Omental fat pad (tissue), 4 donors: ENCODE measurements at places on chromosomes 1 and 21. TPM values are rescaled to one million over a fixed set of nuclear protein-coding genes. Genes with fewer than 3 reads are reported as not detected.

- no peak for DNase-seq
Observed at GRCh38 chr1:42117214-42117613, 36.0 kb upstream of the GUCA2B start.

GRCh38 chr1:240712014-240712731 is 100.2 kb upstream of the GREM2 start:
- DNase-seq = no peak

DNA sequence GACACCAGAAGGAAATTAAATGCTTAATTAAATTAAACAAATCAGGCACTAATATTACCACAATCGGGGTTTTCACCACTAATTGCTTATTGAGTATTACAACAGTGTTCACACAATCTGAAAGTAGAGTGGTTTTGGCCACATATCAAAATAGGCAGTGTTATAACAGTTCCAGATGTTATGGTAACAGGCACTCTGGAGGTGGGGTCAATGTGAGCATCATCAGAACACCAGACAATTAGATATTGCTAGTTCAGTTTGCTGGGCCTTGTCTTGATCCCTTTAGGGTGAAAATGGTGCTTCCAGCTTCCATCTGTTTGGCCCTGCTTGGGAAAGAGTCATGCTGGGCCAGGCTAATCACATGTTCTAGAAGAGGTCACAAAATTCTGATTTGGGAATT is 14.5 kb upstream of the DDAH1 start:
- no peak for DNase-seq

DNA sequence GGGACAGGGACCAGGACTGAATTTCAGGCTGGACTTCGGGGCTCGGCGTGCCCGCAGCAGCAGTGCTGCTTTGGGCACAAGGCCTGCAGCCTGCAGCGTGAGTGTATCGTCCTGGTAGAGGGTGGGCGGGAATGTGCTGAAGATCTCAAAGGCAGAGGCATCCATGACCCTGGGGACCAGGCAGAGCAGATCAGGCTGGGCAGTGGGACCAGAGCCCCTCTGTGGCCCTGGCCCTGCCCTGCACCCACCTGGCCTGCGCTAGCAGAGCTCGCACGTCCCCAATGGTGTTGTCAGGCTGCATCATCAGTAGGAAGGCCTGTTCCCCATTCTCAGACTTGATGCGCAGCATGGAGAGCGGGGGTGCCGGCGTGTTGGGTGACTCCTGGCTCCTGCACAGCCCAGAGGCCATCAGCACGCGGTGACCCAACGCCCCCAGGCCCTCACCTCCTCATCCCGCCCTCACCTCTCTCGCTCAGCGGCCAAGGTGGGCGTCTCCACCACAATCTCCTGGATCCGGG is 2.6 kb downstream of the SH3BGRL3 start:
- DNase-seq = no peak

GRCh38 chr1:24955161-24955560 is 25.1 kb upstream of the RUNX3 start:
- DNase-seq = no peak

DNA sequence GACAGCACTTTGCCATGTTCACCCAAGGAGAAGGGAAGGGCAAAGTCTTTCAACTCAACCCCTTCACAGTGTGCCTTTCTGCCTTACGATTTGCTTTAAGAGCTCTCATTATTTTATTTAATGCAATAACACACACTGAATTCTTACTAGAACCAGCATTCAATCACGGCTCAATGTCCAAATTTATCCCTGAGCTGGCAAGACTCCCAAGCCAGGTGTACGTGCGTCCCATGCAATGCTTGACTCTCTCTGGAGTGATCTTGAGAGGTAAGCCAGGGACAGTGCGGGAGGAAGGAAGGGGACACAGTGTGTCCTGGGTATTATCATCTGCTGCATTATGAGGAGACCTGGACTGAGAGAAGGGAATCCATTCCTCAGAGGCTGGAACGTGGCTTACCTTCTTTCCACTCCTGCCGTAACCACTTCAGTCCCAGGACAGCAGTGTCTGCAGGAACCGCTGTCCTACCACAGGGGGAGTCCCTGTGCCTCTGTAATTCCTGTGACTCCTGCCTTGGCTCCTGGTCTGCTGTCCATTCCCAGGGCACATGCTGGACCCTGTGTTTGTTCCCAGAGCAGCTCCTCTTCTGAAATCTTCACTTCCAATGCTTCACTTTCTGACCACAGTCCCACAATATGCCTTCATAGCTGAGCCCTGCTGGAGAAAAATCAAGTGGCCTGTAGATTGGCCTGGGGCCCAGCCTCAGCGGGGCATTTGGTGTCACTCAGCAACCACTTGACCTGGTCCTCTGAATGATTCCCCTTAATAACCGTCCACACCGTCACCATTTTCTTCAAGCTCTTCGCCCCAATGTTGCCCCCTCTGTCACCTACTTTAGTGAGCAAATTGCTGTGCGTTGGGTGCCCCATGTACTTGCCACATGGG is 28.6 kb upstream of the STUM start:
- no peak for DNase-seq

DNA sequence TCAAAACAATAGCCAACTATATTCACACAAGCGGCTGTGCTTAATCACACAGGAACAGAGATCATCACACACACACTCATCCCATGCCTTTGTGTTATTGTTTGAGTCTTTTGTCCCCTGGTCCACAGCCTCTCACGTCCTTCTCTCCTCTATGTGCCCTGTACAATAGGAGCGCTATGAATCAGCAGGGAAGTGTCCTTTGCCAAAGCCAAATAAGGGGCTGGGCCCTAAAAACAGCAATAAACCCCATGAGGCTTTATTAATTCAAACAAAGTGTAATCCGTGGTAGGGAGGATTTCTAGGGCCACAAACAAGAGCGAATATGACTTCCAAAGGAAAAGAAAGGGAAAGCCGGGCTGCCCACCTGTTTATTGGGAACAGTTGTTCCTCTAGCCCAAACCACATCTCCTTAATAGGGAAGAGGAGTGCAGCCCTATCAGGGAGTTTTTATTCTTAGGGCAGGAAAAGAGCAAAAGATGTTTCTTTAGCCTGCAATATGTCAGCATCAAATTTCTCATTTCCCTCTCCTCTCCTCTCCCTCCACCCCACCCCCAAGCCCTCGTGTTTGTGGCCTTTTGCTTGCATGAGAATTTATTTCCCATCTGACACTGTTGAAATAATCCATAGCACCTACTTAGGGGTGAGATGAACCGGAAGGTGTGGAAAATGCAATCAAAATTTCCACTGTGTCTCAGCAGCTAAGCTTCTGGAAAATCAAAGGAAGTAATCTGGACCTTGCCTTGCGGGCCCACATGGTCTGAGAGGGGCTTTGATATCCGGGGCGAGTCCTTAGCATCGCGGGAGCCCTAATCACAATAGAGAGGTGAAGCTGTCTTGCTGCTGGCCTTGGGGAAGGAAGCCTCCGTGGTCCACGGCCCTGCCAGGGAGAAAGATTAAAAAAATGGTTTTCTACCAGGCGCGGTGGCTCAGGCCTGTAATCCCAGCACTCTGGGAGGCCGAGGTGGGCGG is 45.3 kb upstream of the ITPKB start:
- no peak for DNase-seq

DNA sequence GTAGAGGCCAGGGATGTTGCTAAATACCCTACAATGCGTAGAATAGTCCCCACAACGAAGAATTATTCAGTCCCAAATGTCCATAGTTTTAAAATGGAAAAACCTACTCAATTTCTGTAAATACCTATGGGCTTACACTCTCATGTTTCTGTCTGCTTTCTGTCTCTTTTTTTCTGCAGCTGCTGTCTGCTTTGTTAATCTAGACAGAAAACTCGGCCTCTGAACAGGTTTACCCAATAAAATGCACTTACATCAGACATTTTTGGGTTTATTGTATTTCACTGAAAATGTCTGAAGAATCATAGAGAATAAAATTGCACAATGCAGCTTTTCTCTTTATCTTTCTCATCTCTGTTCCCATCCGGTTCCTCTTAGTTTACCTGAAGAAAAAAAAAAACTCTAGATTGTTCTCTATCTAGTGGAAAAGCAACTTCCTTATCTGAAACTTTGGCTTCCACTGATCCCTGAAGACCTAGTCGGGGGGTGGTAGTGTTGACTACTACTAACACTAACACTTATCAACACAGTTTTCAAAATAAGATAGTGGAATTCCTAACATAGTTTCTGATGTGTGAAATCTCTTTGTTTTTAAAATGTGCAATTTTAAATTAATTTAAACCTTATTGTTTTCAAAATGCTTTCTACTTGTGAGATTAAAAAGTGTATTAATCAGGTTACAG is 76.9 kb upstream of the CCDC190 start:
- DNase-seq = no peak

DNA sequence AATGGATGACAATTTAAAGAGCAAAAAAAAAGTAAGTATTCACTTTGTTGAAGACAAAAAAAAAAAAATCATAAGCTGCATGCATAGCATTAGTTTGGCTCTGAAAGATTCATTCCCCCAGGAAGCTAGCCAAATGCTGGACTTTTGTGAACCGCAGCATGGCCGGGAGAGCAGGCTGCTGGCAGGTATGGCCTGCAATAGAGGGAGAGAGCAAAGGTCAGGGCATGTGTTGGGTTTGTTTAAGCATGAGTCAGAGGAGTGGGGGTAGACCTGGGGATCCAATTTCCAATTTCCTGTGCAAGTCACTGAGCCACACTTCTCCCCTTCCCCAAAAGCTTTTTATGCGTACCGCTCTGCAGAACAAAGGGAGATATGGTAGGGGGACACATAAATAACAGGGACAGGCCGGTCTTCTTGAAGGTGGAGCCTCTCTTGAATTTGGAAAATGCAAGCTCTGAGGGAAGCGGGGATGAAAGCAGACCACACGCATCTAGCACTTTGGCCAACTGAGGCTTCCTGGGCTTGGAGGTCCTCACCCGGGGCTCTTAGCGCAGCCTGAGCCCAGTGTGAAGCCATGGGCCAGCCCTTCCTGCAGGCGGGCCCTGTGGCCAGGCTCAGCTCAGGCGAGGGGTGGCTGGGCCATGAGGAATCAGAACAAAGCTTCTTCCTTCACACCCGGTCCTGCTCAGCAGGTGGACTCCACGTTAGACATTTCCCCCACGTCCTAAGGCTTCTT is 171.1 kb downstream of the TOMM20 start:
- DNase-seq = no peak

- no peak for DNase-seq
Observed at GRCh38 chr21:32886339-32886738, 114.8 kb upstream of the PAXBP1 start.

- no peak for DNase-seq
Observed at GRCh38 chr21:27425574-27425973, 458.7 kb upstream of the ADAMTS5 start.

DNA sequence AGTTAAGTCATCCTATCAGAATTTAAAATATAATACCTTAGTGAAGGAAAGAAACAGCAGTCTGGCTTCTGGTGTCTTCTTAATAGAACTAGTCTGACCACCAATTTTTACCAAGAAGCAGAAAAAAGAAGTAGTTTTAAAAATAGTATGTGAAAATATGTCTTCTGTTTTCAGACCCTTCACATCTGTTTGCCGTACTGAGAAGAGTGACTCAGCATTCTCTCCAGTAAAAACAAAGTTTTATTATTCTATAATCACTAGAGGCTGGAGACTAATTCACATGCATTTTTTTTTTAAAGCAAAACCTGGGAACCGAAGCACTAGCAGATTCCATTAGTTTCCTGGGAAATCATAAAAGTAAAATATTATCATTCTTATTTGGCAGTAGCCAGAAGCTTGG is 163.8 kb downstream of the COL24A1 start:
- DNase-seq = no peak

DNA sequence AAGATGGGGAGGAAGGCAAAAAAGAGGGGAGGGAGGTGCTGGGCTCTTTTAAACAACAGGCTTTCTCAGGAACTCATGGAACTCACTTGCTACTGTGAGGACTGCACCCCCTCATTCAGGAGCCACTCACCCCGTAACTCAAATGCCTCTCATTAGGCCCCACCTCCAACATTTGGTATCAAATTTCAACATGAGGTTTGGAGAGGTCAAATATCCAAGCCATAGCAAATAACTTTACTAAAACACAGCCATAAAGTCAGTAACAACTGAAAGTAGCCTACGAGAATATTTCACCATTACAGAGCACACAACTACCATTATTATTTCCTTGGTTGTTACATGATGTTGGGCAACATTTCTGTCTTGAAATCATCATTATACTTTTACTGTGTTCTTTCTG is 13.1 kb upstream of the DMRTB1 start:
- DNase-seq = no peak

DNA sequence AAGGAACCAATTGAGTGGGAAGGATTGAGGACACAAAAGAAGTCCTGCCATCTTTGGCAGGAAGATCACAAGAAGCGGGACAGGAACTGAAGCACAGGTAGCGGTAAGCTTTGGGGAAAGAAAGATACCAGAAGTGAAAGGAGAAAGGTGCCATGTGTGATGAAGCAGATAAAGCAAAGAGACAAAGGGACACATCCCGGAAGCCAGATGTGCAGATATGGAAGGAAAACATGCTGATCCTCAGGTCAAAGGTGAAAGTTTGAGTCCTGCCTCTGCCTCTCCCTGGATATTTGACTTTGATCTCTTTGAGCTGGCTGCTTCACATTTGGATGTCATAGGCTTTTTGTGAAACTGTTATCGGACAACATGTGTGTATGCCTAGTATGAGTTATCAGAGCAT is 34.0 kb downstream of the ACP6 start:
- DNase-seq = no peak

- DNase-seq = no peak
Observed at GRCh38 chr1:54070171-54070837, 16.9 kb downstream of the TCEANC2 start.

DNA sequence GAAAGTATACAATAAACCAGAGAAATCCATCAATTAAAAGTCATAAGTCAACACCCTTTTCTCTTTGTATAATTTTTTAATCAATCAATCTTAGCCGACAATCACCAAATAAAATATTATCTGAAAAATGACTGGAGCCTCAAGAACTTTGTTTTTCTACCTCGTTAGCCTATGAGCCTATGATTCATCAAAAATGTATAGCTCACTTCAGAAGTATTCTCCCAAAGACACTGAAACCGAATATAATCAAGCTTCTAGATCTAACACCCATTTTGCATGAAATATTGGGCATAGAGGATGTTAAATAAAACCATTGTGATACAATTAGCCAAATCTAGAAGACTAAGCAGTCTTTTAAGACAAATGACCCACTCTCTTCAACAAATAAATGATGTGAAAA is 17.8 kb upstream of the RSBN1 start:
- DNase-seq = no peak

DNA sequence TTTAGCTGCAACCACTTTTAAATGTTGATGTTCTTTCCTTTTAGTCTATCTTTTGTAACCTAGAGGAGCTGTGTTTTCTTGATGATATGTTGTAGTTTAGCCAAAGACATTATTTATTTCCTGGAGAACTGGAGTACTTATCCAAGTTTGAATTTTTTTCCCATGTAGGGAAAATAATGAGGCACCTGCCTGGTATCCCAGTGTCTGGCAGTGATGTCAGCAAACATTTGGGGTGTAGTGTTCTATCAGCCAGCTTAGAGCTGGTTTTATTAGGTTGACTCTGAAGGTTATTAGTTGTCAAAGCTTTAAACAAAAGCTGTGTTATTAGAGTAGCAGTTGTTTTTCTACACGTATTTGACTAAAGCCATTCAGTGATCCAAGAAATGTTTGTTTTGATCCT is 3.2 kb downstream of the CTPS1 start:
- no peak for DNase-seq

GRCh38 chr1:232302376-232303221 is 327.3 kb downstream of the SIPA1L2 start:
- no peak for DNase-seq

Gene CHIA
- not detected for total RNA-seq

Gene ST6GALNAC5
- total RNA-seq = 3.2 TPM

Gene VAMP4
- 16.9 TPM for total RNA-seq

Gene PLA2G4A
- 8.8 TPM for total RNA-seq

Gene APCS
- total RNA-seq = not detected

Gene SLC25A34
- total RNA-seq = 2.5 TPM

Gene PRKACB
- total RNA-seq = 23.5 TPM

Gene TNN
- total RNA-seq = 0.19 TPM

Gene RC3H1
- 40.7 TPM for total RNA-seq

Gene OR10Z1
- total RNA-seq = not detected
